ENCODE measurements at places on chromosomes 1 and 21.

- DNase-seq: no peak
Measured at GRCh38 chr21:34511181-34511580, 829 bp downstream of the KCNE1 start.

GRCh38 chr1:82284213-82284612, 483.5 kb downstream of the ADGRL2 start:
- no peak for DNase-seq

DNA sequence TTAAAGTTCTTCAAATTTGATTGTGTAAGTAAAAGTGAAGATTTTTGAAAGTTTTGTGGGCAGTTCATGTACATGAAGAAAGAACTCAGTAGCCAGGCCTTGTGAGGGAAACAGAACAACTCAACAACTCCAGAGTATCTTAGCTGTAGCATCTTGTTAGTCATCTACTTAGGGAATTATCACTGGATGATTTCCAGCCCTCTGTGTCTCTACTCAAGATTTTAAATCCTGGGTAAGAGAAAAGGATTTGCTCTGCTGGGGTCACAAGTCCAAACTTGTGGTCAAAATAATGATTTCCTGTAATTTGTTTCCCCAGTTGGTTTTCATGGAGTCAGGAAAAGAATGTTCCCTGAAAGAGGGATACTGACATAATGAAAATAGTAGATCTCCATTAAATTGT, 8.2 kb downstream of the OR10T2 start:
- no peak for DNase-seq

- DNase-seq: peak; percentile 56
Measured at GRCh38 chr1:41573785-41574713, 89.6 kb upstream of the EDN2 start.

GRCh38 chr1:45141247-45142003, 65.0 kb downstream of the ZSWIM5 start:
- no peak for DNase-seq

DNA sequence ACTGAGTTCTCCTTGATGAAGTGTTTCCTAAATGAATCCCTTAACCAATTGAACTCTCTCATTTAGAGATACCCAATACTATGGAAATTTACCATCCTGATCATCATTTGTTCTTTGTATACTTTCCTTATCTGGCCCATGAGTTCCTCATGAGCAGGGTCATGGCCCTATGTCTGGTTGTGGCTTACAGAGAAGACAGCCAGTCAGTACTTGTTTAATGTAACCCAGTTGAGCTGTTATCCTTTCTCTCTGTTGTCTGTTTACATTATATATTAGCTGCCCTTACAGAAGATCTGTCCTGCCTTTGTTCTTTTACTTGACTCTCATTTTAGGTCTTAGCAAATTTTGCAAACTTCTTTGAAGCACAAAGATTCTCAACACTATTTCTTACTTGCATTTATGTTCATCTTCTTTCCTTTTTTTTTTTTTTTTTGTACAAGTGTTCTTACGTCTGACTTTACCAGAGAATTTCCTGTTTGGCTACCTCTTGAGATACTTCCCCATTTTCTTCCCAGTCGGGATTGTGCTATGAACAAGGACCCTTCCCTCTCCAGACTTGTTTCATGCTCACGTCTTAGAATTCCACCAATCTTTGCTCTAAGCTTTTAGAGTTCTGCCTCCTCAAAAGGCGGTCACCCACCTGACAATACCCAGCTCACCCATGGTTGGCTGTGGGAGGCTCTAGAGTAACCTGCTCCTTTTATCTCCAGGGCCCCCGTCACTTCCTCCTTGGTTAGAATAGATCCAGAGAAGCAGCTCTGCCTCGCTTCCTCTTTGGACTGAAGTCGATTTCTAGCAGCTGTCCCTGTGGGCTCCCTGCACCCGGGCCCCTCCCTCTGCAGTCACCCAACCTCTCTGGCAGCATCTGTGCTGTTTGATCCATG, 53.6 kb upstream of the RUNX1 start:
- no peak for DNase-seq

- DNase-seq: no peak
Measured at GRCh38 chr1:4006676-4007374, 106.8 kb upstream of the C1orf174 start.

DNA sequence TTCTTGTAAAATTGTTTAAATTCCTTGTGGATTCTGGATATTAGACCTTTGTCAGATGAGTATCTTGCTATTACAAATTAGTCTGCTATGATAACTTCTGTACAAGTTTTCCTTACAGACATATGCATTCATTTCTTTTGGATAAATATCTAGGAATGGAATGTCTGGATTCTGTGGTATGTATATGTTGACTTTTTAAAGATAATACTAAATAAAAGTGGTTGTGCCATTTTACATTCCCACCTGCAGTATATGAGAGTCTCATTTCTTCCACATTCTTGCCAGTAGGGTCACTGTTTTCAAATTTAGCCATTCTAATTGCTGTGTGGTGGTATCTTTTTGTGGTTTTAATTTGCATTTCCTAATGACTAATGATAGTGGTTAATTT, 53.9 kb downstream of the SYDE2 start:
- no peak for DNase-seq

GRCh38 chr1:41448821-41449220, 35.7 kb downstream of the EDN2 start:
- DNase-seq: no peak

DNA sequence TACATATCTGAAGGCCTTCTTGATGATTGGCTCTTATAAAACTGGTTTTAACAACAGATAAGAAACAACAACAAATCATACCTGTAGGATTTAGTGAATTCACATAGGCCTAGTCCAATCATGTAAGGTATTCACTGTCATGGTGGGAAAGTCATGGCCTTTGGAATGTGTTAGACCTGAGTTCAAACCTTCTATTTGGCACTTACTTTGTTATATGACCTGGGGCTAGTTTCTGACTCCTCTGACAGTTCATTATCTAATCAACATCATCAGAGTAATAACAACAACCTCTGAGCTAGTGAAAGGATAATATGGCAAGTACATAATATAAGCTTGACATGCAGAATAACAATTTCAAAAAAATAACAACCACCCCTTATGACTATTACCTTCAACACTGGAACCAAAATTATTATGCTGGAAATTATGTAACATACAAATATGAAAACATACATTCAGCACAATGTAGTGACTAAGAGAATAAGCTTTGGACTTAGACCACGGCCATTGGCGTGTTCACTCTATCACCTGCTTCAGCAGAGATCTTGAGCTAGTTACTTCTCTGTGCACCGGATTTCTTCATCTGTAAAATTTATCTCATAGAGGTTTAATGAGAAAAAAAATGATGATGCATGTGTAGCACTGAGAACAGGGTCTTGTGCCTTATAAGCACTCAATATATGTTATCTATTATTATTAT, 597.6 kb downstream of the LMO4 start:
- no peak for DNase-seq

- no peak for DNase-seq
Measured at GRCh38 chr1:178594133-178594532, 81.2 kb downstream of the TEX35 start.

GRCh38 chr1:83760226-83761021, 238.5 kb downstream of the TTLL7 start:
- no peak for DNase-seq

DNA sequence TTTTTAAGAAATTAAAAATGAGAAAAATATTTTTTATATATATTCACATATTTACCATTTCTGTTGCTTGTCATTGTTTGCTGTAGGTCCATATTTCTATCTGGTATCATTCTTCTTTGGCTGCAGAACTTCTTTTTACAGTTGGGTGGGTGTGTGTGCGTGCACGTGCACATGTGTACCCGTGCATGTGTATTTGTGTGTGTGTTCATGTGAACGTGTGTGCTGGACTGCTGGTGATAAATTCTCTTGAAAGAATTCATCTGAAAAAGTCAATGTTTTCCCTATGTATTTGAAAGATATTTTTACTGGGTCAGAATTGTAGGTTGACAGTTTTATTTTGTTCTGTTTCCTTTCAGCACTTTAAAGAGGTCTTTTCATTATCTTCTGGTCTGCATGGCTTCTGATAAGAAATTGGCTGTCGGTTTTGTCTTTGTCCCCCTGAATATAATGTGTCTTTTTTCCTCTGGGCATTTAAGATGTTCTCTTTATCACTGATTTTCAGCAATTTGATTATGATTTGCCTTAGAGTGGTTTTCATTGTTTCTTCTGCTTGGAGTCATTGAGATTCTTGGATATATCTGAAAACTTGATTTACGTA, 34.5 kb upstream of the DPH5 start:
- DNase-seq: no peak

DNA sequence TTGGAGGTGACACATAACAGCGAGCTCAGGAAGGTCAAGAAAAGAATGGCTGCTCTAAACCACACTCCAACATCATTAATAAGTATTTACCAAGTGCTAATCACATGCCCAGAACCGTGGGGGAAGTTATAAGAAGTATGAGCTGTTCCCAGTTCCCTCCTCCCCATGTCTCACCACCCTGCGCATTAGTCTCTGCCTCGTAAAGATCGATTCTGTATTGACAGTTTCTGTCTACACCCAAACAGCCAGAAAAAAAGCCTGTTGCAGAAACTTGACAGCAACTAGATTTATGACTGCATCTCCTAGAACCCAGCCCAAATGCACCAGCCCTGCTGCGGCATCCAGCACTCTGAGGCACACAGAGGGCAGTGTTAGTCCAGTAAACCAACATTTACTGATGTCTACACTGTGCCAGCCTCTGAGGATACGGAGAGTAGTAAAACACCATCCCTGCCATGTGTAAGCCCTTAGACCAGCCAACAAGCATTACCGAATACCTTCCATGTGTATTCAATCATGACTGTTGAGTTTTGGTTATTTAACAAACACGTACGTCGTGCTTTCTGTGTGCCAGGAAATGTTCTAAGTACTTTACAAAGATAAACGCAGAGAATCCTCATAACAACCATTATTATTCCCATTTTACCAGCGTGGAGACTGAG, 63.6 kb upstream of the ZBTB40 start:
- no peak for DNase-seq

DNA sequence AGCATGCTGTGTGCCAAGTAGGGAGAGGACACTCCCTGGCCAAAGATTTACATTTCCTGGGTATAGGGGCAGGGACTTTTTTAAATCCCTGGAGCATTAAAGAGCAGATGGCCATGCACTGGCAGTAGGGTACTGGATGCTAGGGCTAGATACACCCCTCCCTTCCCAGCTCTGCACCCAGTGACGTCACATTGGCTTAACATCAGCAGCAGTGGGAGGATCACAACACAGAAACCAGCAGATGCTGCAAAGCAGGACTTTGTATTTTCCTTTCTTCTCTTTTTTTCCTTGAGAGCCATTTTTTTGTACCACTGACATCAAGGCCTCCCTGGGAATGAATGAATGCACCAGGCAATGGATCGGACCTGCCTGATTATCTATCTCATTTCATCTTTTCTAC, 243.0 kb downstream of the KAZN start:
- DNase-seq: no peak

- no peak for DNase-seq
Measured at GRCh38 chr1:231803353-231803752, 176.8 kb downstream of the DISC1 start.

GRCh38 chr1:89023026-89023425, 360 bp upstream of the GBP3 start:
- DNase-seq: no peak

- no peak for DNase-seq
Measured at GRCh38 chr1:115880981-115881672, 40.2 kb upstream of the NHLH2 start.

DNA sequence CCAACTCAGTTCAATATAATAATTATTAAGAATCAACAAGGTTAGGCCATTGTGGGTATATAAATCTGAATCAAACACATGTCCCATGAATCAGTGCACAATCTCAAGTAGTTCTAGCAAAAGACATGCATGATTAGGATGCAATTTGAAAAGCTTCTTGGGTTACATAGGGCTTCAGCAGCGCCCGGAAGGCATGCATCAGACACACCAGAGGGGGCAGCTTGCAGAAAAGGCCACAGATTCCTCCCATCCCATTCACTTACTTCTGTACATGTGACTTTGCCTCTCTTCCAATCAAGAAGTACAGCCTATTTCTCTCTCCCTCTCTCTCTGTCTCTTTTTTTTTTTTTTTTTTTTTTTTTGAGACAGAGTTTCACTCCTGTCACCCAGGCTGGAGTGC, 91.8 kb downstream of the KCNN3 start:
- DNase-seq: no peak

DNA sequence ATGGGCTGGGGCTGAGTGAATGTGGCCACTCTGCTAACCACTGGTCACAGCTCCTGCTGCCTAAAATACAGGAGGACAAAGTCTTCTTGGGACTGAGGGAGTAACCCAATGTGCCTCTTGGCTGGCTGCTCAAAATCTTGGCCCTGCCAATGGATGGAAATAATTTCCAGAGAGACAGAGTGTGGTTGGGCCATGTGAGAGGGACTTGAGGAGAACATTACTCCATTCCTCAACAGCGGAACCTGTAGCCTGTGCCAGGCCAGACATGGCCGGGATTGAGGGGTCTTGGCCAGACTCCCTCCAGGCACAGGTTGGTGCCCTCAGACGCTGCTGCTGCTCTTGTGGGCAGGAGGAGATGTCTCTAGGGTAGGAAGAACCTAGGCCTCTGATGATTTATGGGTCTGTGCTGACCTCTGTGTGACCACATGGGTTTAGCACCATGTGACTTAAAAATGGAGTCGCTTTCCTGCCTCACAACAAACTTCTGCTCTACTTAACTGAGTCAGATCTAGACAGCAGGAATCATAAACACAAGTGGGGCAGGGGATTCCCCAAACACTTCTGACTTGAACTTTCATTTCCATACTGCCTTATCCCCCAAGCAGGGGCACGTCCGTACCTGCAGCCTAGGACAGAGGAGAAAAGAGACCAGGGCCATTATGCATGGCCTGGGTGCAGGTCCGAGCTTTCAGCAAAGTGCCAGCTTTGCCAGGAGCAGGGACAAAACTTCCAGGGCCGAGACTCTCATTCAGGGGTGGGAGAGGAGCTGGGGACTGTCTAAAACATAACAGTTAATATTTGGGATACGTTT, 79.2 kb downstream of the CD34 start:
- no peak for DNase-seq

- DNase-seq: no peak
Measured at GRCh38 chr1:228510101-228510802, 23.1 kb downstream of the RNF187 start.

DNA sequence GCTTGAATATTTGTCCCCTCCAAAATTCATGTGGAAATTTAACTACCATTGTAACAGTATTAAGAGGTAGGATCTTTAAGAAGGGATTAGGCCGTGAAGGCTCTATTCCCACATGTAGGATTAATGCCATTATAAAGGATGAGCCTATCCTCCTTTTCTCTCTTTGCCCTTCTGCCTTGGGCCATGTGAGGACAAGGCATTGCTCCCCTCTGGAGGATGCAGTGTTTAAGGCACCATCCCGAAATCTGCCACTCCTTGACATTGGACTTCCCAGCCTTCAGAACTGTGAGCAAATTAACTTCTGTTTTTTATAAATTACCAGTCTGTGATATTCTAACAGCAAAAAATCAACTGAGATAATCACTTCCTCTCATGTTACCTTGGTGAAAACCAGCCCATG, 124.4 kb downstream of the TOMM20 start:
- DNase-seq: no peak

GRCh38 chr1:147245129-147245528, 2.6 kb downstream of the CHD1L start:
- DNase-seq: no peak
